GM03348 (cell line): ENCODE measurements at places on chromosomes 4 and X.
A peak's percentile ranks its signal among the peaks of the same experiment; 100 is the strongest.

DNA sequence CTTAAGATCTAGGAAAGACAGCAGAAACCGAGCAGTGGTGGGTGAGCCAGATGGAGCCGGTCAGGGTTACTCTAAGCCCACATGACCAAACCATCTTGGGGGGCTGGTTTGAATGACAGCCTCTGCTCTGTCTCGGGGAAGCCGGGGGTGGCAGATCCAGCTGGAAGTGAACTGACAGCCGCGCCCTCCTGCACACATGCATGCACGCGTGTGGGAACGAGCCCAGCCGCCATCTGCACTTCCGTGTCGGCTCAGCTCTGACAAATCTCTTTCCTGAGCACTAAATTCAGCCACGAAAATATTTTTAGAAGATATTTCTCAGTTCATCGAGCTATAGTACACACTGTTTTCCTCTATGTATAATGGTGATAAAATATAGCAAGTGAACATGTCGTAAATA lies 115.5 kb downstream of the DCTD start:
- peak; percentile 27 for DNase-seq

DNA sequence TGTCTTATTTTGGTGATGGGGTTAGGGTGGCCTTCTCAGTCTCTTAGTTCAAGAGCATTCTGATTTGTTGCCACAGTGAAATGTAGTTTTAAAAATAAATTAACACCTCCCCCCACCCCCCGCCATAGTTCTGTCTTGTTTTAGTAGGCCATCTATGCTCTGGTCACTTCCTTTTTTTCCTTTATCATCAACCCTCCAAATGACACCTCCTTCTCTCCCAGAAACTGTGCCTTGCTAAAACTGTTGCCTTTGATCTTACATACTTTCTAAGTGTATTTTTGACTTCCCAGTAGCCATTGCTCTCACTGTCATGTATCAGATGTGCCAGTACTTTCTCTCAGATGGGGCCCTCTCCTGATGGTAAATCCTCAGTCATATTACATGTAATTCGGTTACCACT lies 14.5 kb upstream of the NDUFC1 start:
- no peak for DNase-seq

GRCh38 chrX:151570561-151570960 lies 7.1 kb downstream of the PASD1 start:
- no peak for DNase-seq

GRCh38 chrX:149979126-149979644 lies 40.9 kb upstream of the EOLA2 start:
- no peak for DNase-seq

DNA sequence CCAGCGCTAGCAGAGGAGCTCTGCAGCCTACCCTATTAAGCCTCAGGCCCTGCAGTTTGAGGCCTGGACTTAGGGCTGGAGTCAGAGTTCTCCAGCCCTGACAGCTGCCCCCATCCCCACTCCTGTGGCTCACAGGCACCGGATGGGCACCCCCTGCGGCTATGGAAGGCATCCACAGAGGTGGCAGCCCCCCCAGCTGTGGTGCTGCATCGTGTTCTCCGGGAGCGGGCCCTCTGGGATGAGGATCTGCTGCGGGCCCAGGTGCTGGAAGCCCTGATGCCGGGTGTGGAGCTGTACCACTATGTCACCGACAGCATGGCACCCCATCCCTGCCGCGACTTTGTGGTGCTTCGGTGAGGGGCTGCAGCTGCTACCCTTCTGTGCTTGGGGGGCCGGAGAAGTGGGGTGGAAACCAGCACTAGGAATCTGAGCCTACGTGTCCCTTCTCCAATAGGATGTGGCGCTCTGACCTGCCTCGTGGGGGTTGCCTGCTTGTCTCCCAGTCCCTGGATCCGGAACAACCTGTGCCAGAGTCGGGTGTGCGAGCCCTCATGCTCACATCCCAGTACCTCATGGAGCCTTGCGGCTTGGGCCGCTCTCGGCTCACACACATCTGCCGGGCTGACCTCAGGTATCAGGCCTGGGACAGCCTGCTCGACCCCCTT lies 76.2 kb downstream of the STARD8 start:
- no peak for DNase-seq

- no peak for DNase-seq
Measured at GRCh38 chrX:28303486-28303885, 283.8 kb upstream of the IL1RAPL1 start.

DNA sequence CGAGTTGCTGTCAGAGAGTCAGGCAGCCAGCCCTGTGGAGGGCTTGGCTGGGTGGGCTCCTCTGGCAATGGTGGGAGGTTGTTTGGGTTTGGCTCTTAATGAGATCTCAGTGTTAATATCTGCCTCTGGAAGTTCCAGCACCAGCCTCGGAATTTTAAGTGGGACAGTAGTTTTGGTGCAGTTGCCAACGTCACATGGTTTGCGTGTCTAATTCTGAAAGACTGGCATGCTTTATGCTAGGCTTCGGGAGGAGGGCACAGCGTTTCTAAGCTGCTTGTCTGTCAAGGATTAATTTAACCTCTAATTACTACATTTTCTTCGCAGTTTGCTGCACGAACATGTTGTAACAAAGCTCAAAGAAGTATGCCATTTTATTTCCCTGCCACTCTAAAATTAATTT lies 9.2 kb downstream of the MAMLD1 start:
- DNase-seq = no peak

GRCh38 chrX:119698845-119699244 lies 5.9 kb upstream of the SEPTIN6 start:
- peak; percentile 73 for DNase-seq

- peak; percentile 22 for DNase-seq
Measured at GRCh38 chrX:69060631-69061408, 104.4 kb downstream of the PJA1 start.

DNA sequence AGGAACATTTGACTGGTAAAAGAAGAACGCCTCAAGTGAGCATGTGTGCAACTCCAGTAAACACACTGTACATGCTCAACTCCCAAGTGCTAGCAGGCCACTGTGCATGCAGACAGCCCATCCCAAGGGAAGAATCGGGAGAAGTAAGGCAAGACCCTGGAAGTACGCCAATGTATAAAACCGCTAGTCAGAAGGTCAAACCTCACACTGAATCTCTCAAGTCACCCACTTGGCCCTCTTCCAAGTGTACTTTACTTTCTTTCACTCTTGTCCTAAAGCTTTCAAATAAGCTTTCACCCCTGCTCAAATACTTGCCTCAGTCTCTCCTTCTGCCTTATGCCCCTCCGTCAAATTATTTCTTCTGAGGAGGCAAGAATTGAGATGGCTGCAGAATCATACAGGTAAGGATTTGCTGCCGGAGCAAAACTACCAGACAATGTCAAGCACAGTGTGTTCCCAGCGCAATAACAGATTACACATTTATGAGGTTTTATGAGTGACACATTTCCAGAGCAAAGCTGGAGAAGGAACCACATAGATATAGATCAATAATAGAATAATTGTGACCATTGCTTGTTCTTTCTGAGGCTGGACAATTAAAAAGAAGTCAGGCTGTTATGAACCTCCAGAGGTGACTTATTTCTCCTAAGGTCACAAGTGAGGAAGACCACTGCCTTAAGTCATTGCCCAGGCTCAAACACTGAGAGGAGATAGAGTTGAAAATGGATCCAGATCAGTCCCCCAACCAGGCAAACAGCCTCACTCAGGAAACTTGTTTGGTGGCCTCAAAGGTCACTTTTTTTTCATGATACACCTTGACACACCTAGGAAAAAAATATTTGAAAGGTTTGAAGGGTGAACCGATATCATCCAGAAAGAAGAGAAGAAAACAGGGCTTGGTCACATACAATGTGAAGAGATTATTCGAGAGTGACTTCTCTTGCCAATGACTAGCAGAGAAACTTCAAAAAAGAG lies 26.3 kb downstream of the CXCL1 start:
- DNase-seq = no peak

GRCh38 chr4:7763788-7764187 lies 175.9 kb downstream of the AFAP1 start:
- DNase-seq = no peak

GRCh38 chrX:13750812-13751211 lies 16.3 kb downstream of the OFD1 start:
- DNase-seq = no peak

DNA sequence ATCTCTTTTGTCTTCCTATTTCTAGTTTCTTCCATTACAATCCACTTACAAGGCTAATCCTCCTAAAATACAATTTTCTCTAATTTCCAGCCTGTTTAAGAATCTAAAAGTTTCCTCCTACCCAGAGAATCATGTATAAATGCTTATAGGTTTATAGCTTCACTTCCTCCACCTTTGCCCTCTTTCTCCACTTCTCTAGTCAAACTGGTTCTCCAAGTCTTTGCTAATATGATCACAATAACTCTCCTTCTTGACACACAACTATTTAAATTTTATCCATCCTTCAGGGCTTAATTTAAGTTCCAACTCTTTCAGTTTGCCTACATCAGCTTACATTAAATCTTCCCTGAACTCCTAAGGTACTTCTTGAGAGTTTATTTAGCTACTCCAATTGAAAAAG lies 69.2 kb downstream of the RPS6KA6 start:
- no peak for DNase-seq

DNA sequence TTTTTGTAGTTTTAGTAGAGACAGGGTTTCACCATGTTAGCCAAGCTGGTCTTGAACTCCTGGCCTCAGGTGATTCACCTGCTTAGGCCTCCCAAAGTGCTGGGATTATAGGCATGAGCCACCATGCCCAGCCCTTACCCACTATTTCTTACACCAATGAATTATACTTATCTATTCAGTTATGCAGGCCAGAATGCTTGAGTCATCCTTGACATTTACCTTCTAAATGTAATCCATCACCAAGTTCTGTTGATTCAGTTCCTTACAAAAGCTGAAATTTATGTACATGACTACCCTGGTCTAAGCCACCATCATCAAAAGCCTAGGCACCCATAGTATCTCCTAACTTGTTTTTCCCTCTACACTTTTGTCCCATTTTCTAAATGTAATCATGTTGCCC lies 585.7 kb downstream of the IL15 start:
- no peak for DNase-seq

DNA sequence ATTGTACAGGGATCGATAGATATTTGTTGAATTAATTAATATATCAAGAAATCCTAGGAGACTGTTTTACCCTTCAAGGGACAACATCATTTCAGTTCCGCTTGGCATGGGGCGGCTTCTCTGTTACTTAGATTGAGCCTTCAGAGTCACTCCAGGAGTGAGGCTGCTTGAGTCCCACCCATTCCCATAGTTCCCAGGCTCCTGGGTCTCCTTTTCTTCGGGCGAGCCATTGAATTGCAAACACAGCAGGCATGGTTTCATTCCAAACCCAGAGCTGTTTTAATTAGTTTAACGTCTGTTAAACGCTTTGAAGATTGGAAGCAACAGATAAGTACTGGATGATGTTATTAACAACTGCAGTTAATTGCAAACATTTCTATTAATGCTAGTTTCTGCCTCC lies 571 bp upstream of the EDA start:
- no peak for DNase-seq

- DNase-seq = no peak
Measured at GRCh38 chrX:42260854-42261253, 337.5 kb upstream of the CASK start.

GRCh38 chr4:96406742-96407141 lies 566.8 kb downstream of the PDHA2 start:
- DNase-seq = no peak

GRCh38 chr4:63049726-63050125 lies 1359.5 kb downstream of the TECRL start:
- no peak for DNase-seq

GRCh38 chr4:109989044-109989443 lies 76.4 kb downstream of the EGF start:
- DNase-seq = no peak

- DNase-seq = peak; percentile 52
Measured at GRCh38 chrX:67543818-67544217, at the start of gene AR. Gene AR, plus strand, starts transcription at chrX:67544021. Its CDS starts 1,126 bp downstream, at chrX:67545147.

GRCh38 chr4:114284629-114285028 lies 305.2 kb upstream of the ARSJ start:
- DNase-seq = no peak
